ENCODE measurements at places on chromosomes 6 and 20.

DNA sequence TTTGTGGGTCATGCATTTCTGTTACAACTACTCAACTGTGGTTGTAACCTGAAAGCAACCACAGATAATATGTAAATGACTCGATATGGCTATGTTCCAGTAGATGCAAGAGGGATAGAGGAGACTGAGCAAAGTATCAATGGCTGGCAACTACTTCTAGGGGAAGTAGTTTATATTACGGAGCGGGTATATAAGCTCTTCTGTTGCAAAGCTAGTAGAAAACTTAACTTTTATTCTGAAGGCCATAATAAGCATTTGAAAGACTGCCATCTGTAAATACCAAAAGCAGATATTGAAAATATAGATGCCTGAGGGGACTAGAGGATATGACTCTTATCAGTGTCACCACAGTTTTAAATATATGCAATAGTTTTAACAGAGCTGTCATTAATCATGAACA is 655.3 kb downstream of the PHF3 start:
- DNase-seq, result no peak

DNA sequence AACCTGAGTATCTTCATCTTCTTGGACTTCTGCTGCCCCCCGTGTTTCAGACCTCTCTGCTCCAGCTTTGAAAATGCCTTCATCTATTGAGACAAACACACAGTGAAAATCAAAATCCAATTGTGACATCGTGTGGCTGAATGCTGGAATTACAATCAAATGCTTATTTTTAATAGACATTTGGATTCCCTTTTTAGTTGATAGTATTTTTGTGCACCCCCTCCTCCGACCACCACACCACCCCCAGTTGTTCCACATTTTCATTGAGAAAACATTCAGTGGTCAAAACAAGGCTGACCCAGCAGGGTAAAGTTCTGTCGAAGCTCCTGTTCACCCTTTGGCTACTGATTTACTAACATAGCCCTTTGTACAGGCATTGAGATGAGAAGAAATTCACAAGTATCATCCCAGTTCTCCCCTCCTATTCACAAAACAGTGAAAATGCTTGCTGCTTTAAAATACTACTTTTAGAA is 79.0 kb downstream of the NRSN1 start:
- no peak for DNase-seq

- DNase-seq, result no peak
These were observed 9.7 kb upstream of the CCN6 start for GRCh38 chr6:112044196-112044595.

GRCh38 chr6:5379647-5380242 is 118.4 kb downstream of the FARS2 start:
- DNase-seq, result no peak

DNA sequence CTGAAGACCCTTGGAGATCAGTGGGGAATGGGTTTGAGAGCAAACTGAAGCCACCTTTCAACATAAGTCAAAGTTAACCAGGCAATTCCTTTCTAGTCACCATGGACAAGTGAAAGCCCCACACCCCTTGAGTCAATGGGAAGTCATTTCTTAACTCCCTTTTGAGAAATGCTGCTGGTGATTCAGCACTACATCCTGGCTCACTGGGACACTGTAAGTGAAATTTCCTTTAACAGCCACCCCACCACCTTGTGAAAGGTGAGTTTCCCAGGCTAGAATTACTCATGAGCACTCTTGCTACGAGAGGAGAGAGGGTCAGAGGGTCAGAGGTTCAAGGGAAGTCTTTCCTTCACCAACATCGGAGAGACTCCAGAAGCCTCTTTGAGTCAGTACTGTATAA is 93.3 kb upstream of the MARCKS start:
- no peak for DNase-seq

DNA sequence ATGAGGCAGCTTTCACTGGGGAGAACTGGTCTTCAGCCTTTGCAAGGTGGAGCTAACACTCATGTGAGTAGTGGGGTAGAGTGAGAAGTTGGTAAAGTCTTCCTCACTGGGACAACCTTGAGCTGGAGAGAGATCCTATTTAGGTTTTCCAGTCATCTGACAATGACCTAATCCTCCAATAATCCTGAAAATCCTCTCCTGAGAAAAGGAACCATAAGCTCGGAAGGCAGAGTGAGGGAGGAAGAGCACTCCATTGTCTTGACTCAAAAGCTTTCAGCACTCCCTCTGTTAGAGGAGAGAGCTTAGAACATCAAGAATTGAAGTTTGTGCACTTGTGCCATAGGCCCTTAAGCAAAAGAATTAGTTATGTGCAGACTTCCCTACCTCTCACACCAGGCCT is 77.8 kb downstream of the TRAM2 start:
- no peak for DNase-seq

- DNase-seq, result no peak
These were observed 272.0 kb downstream of the PACRG start for GRCh38 chr6:162999575-163000285.

DNA sequence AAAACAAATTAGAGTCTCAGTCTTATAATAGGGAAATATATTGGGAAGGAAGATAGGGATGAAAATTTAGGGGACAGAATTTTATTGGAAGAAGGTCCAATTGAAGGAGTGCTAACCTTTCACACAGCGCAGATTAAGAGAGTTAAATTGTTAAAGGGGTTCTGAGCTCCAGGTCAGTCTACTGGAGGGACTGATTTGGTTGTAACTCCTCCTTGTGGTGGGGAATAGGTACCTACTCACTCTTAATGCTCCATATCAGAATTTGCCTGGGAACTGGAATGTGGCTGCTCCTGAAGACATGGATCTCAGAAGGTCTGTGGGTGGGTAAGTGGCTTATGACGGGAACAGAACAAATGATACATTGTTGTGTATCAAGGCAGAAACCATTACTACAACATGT is 143.5 kb downstream of the FLRT3 start:
- DNase-seq, result no peak

DNA sequence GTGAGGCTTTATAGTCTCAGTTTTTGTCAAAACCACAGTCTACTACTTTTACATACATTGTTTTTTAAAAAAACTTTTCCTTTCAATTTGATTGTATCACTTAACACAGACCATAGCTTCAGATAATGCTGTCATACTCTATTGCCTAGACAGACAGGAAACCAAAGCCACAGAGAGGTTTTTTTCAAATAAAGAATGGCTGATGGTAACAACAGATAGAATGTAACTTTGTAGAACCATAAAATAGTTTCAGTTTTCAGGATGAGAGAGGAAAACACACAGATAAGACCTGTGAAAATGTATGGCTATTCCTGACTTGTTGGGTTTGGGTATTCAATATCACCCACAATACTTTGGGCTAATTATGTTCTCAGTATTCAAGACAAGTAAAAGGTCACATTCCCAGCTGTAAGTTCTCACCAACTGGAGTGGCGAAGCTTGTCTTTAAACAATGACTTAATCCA is 94.0 kb downstream of the ADGRG6 start:
- DNase-seq, result no peak

DNA sequence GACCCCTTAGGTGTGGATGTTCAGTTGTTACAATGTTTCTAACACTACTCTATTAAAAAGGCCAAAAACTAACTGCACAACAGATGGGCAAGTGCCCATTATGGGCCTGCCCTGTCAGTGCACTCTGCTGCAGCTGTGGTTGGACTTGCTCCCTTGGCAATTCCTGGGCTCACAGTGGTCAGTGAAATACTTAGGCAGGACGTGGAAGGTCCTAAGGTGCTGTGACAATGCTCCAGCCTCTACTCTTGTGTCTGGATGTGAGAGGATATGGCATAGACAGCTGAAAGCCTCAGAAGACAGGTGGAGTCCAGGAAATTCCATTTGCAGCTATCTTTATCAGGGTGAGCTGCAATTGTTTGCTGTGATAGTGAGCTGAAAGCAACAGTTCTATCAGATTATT is 136.5 kb upstream of the OLIG3 start:
- DNase-seq, result no peak

DNA sequence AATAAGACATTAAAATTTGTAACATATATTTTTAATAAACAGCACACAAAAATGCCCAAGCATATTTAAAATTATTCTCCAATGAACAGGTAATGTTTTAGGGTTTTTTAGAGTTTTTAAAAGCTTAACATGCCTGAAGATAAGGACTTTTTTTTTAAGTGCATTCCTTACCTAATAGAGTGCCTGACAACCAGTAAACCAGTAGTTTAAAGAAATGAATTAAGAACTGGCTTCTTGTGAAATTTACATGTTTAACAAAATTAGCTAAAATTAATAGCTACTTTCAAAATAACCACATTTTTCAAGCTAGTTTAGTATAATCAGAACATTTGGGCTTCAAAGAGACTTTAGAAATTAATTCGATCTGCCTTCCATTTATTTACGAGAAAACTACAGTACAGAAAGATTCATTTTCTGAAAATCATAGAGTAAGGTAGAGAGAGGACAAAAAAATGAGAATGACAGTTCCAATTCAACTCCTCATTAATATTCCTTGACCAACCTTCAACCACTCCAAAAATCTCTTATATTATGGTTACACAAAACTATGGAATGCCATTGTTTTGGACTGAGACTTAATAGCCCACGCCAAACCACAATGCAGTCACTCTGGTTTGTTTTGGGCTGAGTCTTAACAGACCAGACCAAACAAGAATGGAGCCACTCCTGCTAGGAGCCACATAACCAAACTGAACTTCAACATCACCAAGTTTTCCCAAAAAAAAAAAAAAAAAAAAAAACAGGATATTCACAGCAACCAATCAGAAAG is 5.7 kb upstream of the PLN start:
- no peak for DNase-seq

- DNase-seq, result no peak
These were observed 57.0 kb upstream of the CD93 start for GRCh38 chr20:23143098-23143497.

- DNase-seq, result no peak
These were observed 43.0 kb downstream of the GOPC start for GRCh38 chr6:117559299-117559698.

GRCh38 chr6:154243793-154244750 is 112.5 kb downstream of the IPCEF1 start:
- DNase-seq, result no peak

DNA sequence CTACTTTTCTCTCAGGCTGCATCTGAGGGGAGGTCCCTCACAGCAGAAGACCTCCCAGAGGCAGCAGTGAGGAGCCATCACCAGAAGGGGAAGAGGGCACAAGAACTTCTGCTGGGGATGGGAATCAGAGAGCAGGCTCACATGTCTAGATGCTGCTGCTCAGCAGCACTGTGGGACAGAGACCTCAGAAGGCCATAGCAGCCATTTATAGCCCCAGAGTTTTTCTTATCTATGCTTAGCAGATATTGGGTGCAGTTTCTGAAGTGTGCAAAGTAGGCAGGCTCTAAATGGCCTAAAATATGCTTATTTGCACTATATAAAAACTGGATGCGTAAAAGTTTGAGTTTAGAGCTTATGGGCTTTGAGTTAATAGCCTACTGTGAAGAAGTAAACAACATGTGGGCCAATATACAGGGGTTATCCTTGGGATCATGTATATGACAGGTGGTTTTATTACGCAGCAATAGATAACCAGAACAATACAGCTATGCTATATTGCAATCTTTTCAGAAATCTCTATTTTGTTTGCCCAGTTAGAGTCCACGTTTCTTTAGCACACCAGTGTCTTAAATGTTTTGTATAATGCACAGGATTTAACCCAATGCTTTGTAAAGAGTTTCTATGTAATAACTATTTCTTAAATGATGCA is 60.2 kb upstream of the TMEM244 start:
- no peak for DNase-seq

GRCh38 chr6:30340589-30341054 is 4.3 kb upstream of the RPP21 start:
- DNase-seq, result no peak

DNA sequence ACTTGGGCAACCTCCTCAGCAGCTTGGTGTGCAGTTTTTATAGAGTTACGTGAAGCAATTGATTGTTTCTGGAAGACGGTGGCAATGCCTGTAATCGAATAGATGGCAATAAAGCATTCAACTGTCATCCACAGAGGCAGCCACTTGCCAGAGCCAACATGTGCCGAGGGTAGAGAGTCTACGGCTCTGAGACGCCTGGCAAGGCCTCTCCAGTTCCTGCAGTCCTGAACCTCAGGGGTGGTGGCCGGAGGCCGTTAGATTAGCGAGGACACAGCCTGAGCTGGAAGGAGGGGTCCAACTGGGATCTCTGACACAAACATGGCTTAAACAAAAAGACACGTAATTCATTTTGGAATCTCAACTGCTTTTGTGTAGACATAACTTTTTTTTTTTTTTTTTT is 775 bp upstream of the TTLL2 start:
- no peak for DNase-seq

DNA sequence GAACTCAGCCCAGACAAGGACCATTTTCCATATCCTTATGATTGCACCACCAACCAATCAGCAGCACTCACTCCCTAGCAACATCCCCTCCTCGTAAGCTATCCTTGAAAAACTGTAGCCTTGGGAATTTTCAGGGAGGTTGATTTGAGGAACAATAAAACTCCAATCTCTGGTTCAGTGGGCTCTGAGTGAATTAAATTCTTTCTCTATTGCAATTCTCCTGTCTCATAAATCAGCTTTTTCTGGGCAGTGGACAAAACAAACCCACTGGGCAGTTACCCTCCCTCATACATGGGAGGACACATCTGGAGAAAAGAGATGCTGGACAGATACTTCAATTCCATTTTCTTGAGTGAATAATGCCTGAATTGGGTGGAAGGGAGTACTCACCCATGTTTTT is 115.4 kb upstream of the STXBP5 start:
- no peak for DNase-seq

DNA sequence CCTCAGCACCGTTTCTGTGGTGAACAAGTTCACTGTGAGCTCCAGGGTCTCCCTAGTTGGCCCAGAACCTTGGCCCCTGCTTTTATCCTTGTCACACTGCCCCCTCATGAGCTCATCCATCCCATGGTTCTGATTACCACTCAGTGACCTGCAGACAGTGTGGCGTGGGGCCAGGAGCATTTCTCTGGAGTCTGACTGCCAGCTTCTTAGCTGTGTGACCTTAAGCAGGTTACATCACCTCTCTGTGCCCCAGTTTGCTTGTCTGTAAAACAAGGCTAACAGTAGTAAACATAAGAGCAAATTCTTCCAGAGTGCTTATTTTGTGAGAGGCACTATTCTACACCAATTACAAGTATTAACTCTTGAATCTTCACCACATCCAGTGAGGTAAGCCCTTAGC is 14.8 kb upstream of the MDGA1 start:
- no peak for DNase-seq

DNA sequence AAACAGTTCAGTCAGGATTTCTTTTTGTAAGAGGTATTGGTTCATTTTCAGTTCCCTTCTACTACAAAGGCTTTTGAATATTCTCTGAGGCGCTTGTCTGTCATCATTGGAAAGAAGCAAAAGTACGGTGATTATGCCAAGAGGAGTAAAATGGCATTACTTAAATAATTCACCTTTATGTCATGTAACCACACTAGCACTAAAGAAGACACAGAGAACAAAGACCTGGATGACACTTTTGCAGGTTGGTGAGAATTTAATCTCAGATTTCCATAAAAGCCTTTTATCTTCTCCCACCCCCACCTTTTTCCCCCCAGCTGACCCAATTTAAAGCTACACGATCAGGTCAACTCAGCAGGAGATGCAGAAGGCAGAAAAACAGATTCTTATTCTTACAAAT is 451.8 kb downstream of the HACE1 start:
- DNase-seq, result no peak

Measured in activated T-cell treated with anti-CD3 and anti-CD28 coated beads for 4 hours (primary cell).